Progenitor cell of endocrine pancreas (in vitro differentiated cells): ENCODE measurements at places on chromosomes 5 and 9.

GRCh38 chr9:24096756-24097155 is 270.7 kb upstream of the ELAVL2 start:
- no peak for DNase-seq

- DNase-seq = peak; percentile 94
These were observed at the start of gene COL27A1 for GRCh38 chr9:114155263-114155994. TSS of gene COL27A1 (plus strand) at chr9:114155537. CDS start at chr9:114155951, 414 bp downstream.

DNA sequence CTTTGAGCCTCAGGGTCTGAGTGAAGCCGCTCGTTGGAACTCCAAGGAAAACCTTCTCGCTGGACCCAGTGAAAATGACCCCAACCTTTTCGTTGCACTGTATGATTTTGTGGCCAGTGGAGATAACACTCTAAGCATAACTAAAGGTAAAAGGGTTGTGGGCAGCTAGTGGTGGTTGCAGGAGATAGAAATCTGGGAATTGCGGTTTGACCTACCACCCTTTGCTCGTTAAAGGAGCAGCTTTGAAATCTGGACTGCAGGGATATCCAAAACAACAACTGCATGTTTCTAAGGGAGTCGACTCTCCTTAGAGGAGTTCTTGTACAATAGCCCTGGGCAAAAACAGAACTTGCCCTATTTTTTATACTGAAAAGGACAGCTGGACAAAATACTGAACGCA is 19.0 kb downstream of the ABL1 start:
- DNase-seq = no peak

DNA sequence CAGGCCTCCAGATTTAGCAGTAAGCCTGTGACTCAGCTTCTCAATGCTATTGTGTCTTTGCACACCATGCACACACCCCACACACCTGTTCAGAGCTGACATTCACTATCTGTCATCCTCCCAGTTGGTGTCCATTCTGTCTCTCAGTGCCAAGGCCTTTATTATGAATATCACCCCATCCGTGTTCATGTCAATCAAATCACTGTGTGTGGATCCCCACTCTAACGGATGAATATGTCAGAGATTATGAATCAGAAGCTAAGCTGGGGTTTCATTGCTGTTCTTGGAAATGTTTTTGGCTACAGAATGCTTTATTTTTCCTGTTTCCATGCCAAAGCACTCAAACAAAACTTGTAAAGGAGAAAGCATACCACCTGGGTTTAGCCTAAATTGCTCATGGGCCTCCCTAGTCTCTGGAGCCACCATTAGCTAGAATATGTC is 9.4 kb upstream of the MAMDC2 start:
- DNase-seq = no peak
